Mesendoderm (in vitro differentiated cells): ENCODE measurements at places on chromosomes 3 and 15.

DNA sequence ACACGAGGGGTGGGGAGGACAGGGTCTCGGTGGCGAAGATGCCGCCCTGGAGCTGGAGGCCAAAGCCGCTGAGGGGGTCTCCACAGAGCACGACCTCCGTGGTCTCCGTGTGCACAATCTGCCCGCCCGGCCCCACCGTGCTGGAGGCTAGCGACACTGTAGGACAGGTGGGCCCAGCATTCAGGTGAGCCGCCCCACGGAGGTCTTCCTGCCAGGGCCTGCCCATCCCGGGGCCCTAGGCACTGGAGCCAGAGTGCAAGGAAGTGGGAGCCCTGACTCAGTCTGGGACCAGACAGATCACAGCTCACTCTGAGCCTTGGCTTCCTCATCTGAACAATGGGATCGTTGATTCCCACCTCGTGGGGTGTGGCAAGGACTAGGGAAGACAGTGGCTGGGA is 25.8 kb downstream of the GRIP2 start:
- no peak for DNase-seq

DNA sequence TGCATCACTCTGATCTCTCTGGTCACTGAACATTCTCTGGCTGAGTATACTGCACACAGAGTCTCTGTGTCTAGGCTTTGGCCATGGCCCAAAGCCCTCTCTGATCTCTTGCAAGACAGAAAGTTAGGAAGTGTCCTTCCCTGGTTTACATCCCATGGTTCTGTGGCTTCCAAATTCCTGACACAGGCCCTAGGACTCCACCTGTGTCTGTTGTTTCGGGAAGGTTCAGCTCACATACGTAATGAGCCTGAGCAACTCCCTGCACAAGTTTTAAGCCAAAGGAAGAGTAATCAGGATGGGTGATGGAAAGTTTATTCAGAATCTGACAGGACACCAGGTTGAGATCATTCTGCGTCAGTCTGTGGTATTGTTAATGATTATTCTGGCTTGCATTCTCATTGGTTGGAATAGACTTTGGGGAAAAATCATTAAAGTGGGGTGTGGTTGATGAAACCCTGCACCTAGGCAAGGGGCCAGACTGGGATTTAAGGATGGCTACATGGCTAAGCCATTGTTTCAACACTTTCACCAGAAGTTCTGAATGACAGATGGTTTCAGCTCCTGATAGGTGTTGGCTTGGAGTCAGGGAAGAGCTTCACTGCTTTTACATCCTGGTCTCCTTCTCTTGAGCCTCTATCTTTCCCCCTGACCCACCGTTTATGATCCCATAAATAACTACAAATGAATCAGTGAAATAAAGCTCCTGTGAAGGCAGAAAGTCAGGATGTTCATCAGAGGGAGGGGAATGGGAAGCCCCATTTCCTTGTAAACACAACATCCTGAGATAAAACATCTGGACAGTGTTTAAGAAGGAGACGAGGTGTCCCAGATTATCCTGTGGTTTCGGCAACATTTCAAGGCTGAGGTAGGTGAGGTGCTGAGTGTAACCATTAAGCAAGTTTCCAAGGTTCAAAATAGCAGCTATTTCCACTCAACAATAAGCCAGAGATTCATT is 14.1 kb downstream of the LCMT2 start:
- no peak for DNase-seq

DNA sequence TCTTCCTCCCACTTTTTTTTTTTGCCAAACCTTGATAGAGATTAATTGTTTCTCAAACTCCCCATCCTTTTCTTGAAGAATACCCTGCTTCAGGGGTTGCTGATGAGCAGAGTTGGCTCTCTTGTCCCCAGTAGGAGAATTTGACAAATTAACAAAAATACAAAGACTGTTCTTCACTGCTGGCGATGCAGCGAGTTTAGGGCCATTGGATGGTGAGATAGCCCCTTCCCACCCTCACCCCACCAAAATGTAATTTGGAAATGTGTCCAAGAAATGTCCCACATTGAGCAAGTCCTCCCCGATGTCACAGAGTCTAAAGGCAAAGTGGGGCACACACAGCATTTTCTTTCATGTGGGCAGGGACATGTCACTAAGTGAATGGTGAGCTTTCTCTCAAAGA is 136.0 kb upstream of the RARB start:
- DNase-seq, result no peak

- DNase-seq, result no peak
Measured at GRCh38 chr15:86162172-86162591, 82.5 kb downstream of the AGBL1 start.

DNA sequence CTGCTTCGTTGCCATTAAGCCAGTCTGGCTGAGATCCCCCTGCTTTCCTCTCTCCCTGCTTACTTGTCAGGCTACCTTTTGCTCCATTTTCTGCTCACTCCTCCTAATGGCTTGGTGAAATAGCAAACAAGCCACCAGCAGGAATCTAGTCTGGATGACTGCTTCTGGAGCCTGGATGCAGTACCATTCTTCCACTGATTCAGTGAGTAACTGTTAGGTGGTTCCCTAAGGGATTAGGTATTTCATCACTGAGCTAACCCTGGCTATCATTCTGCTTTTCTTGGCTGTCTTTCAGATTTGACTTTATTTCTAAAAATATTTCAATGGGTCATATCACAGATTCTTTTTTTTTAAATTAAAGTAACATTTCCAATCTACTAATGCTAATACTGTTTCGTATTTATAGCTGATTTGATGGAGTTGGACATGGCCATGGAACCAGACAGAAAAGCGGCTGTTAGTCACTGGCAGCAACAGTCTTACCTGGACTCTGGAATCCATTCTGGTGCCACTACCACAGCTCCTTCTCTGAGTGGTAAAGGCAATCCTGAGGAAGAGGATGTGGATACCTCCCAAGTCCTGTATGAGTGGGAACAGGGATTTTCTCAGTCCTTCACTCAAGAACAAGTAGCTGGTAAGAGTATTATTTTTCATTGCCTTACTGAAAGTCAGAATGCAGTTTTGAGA is 25.0 kb downstream of the CTNNB1 start:
- no peak for DNase-seq
